ENCODE measurements at places on chromosomes 3 and 15.

DNA sequence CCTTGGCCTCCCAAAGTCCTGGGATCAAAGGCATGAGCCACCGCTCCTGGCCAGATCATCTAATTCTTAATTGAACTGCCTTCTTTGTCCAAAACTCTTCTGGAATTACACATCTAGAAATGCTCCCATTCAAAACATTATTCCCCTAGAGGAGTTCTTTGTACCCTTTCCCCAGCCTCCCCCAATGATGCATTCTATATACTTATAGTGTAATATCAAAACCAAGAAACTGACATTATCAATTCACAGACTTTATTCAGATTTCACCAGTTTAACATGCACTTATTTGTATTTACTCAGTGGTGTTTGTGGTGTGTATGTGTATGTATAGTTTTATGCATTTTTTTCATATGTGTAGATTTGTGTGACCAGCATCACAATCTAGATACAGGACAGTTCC is 85.0 kb downstream of the PTPRG start:
- DNase-seq: no peak

GRCh38 chr3:15804553-15805095 is 6.8 kb upstream of the ANKRD28 start:
- peak; percentile 65 for DNase-seq

DNA sequence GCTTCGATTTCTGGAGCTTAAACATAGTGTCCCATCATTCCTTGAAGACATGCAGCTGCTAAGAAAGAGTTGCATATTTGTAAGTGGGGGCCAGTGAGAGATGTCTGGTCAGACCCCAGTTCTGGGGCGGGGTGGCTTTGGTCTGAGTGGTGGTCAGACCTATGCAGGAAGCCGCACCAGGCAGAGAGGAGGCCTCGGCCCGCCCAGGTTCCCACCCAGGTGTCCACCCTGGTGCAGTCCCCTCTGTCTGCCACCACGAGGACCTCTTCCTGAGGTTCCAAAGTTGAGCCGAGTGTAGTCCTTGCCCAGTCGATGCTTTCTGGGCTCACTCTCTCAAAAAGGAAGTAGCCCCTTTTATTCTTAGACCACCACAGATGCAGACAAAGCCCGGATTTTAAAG is 122.6 kb upstream of the DLG1 start:
- no peak for DNase-seq

DNA sequence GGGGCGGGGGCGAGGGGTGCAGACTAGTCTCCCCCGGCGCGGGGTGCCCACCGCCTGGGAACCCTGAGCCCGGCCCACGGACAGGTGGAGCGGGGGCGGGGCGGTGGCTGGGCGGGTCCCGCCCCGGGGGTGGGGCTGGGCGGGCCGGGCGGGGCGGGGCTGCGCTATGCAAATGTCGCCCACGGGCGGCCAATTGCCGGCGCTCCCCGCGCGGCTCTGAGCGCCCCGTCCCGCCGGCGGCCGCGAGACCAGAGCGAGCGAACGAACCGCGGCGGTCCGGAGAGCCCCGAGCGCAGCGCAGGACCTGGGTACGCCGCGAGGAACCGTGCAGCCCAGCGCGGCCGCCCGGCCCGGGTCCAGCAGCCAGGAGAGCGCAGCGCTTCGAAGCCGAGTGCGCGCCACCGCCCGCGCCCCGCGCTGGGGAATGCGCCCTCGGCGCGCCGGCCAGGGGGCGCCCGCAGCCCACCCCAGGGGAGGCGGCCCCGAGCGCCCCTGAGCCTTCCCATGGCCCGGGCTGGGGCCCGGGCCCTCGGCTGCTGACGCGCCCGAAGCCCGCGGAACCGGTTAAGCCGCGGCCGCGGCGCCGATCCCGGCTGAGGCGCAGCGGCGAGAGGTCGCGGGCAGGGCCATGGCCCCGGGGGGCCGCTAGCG is at the start of gene SEMA3F:
TSS of gene SEMA3F (plus strand) at position 485 of the 651 bp plus-strand sequence. CDS start 4,299 bp downstream, outside the sequence.
- peak; percentile 65 for DNase-seq

- DNase-seq: no peak
Observed at GRCh38 chr15:38809621-38810020, 245.0 kb upstream of the RASGRP1 start.

DNA sequence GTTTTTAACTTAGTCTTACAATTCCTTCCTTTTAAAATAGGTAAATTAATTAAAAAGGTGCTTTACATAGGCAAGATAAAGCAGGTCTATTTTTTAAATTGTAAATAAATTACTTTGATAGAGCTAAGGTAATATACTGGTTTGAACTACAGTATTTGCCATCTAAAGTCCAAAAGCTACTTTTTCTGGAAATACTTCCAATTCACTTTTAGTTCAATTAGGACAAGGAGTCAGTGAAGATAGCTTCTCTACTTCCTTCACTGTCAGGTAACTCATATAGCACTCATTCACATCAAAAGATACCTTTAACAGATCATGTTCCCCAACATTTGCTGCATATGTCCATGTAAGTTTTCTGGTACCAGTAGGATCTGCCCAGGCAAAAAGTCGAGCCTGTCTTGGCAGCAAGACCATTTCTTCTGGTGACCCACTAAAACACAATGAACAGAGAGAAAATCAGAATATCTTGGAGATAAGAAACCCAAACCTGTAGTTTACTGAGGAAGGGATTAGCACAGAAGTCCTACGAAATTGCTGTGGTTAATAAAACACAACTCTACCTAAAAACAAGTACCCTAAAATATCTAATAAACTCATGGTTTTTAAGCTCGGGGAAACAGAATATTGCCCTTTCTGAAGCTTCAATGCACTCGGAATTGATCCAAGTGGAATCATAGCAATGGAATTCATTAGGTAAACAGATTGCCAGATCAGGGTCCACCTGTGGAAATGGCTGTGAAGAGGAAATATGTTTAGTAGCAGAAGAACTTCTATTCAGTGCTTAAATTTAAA is 153.1 kb downstream of the VPS13C start:
- no peak for DNase-seq

DNA sequence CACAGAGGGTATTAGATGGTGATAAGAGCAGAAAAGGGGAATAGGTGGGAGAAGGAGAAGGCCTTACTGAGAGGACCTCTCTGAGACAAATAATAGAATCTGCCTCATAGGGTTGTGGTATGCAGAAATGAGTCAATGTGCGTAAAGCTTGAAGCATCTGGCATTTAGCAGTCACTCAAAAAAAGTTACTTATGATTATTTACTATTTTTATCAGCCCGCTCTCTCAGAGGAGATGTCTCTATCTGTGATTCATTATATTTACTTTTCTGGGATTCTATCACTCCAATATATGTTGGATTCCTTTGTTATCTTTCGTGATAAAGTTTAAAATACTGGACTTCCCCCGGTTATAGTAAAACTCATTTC is 4.6 kb upstream of the TM4SF1 start:
- DNase-seq: no peak

GRCh38 chr3:194110483-194110882 is 25.5 kb upstream of the HES1 start:
- no peak for DNase-seq

DNA sequence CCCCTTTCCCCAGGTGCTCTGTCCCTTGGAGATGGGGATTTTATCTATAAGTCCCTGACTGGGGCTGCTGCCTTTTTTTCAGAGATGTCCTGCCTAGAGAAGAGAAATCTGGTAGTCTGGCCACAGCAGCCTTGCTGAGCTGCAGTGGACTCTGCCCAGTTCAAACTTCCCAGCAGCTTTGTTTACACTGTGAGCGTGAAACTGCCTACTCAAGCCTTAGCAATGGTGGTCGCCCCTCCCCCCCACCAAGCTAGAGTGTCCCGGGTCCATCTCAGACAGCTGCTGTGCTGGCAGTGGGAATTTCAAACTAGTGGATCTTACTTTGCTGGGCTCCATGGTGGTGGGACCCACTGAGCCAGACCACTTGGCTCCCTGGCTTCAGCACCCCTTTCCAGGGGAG is 38.9 kb downstream of the TMEM266 start:
- no peak for DNase-seq

- no peak for DNase-seq
Observed at GRCh38 chr3:62630664-62631063, 244.6 kb downstream of the CADPS start.

DNA sequence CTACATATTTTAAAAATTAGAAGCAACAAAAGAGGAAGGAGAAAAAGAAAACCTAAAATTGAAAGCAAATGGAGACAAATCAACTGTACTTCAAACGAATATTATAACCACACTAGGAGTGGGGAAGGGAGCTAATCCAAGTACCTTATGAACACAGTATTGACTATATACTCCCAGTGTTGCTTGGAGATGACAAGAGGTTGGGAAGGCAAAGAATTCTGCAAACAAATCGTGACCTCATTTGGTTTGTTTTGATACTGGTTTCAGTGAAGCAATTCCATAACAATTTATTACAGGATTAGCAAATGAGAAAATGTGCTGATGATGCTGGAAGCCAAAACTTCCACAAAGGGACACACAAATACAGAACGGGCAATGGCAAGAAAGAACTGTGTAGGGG is 268.1 kb downstream of the ULK4 start:
- DNase-seq: no peak

- no peak for DNase-seq
Observed at GRCh38 chr3:171200052-171200749, 173.7 kb upstream of the SLC2A2 start.

GRCh38 chr15:54820811-54821210 is 375.9 kb downstream of the RSL24D1 start:
- DNase-seq: no peak

DNA sequence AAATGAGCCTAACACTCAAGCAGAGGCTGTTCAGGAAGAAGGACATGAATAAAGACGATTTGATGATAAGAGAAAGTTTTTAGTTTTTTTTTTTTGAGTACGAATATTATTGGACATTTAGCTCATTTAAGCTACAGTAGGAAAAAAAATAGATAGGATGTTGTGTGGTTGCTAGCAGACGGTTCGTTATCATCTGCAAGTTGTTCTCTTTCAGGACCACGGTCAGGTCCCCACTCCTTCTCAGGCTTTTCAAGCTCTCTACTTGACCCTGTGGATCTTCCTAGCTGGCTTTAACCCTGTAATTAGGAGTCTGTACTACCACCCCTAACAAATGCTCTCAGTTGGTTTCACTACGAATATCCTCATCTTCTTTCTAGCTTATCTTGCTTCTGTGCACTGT is 1.1 kb downstream of the KCNH8 start:
- peak; percentile 39 for DNase-seq

GRCh38 chr15:39181940-39182339 is 398.9 kb upstream of the THBS1 start:
- no peak for DNase-seq

DNA sequence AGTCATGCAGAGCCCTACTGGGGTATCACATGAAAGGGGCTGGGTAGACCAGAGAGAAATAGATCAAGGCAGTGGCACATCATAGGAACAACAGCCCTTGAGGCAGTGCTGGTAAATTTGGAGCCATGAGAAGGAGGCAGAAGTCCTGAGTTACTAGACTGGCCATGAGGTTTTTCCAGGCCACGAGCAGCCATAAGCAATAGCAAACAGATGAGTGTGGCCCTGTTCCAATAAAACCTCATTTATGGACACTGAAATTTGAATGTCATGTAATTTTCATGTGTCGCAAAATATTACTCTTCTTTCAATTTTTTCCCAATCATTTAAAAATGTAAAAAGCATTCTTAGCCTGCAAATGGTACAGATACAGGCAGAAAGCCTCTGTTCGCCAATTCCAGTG is 28.1 kb upstream of the LRRN1 start:
- no peak for DNase-seq

GRCh38 chr3:144028798-144029411 is 57.3 kb downstream of the DIPK2A start:
- peak; percentile 41 for DNase-seq

- no peak for DNase-seq
Observed at GRCh38 chr3:37668818-37669610, 192.7 kb upstream of the CTDSPL start.

- peak; percentile 87 for DNase-seq
Observed at GRCh38 chr15:90685591-90686434, 31.3 kb upstream of the BLM start.

DNA sequence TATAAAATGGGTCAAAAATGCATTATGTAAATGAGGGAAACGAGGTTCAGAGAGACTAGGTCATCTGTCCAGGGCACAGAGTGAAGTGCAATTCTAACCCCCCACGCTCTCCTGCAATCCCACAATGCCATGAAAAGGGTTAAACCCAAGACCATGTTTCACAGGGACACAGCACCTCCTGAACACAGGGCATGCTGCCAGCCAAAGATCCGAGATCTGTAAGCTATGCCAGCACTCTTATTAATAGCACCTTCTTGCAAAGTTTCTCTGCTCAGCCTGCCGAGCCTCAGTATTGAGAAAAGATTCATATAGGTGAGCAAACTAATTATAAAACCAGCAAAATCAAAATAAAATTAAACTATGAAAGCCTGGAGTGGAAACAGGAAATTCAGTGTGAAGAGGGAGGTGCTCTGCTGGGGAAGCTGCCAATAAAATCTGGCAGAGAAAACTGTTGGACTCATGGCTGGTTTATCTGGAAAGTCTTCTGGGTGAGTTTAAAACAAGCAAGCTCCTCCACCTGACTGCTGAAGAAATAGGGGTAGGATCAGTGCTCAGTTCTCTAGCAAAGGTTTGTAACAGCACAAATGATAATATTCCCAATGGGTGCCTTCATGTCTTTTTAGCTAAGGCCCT is 50.3 kb downstream of the LRIG1 start:
- no peak for DNase-seq
